ENCODE measurements at places on chromosomes 16 and 17.

DNA sequence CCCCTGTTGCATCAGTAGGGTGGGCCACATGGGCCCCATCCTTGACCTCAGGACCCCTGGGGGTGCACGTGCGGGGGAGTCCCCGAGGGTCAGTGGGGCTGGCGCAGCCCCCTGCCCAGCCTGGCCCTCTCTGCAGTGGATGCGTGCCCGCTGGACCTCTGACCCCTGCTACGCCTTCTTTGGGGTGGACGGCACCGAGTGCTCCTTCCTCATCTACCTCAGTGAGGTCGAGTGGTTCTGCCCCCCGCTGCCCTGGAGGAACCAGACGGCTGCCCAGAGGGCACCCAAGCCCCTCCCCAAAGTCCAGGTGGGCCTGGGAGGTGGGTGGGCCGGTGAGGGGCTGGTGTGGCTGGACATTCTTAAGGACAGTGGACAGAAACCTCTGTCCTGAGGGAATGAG is 35.9 kb downstream of the MGAT5B start:
- DNase-seq = no peak

GRCh38 chr16:68612996-68613395 is 32.1 kb upstream of the CDH3 start:
- DNase-seq = no peak

DNA sequence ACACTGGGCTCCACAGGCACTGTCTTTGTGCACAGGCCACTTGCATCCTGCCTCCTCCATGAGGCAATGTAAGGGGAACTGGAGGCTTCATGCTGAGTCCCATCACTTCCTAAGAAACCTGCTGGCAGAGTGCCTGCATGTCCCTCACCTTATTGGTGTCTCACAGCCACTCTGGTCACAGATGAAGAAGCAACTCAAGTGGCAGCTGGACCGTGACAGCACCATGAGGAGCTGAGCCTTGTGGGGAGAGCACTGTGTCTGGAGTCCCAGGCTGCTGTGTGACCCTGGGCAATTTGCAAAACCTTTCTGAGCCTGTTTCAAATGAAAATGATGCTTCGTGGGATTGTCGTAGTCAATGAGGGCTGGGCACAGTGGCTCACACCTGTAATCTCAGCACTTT is 19.5 kb downstream of the ANKRD40 start:
- no peak for DNase-seq

- no peak for DNase-seq
These were observed 41.6 kb upstream of the IRX6 start for GRCh38 chr16:55282441-55282840.

DNA sequence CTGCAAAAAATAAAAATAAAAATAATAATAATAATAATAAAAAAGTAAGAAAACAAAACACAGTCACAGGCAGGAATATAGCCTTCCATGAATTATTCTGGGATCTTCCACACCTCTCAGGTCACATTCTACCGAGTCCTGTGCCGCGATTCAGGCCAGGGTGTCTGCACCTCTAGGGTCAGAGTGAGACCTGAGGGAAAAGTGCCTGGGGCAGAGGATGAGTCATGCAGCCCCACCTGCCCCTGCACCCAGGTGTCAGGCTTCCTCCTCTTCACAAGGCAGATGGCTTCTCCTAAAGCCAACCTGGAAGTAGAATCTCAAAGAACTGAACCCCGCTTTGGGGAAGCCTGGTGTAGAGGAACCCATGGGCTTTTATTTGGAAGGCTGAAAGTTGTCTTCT is 283.7 kb downstream of the CPPED1 start:
- no peak for DNase-seq

GRCh38 chr16:70422543-70422942 is 16.4 kb downstream of the ST3GAL2 start:
- no peak for DNase-seq

DNA sequence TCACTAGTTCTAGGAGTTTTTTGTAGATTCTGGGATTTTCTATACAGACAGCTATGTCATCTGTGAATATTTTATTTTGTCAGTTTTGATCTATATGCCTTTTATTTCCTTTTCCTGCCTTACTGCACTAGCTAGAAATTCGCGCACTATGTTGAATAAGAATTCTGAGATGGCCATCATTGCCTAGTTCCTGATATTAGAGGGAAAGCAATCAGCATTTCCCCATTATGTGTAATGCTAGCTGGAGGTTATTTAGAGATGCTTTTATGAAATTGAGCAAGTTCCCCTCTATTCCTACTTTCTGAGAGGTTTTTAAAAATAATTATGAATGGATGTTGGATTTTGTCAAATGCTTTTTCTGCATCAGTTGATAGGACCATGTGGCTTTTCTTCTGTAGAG is 23.8 kb downstream of the MPRIP start:
- no peak for DNase-seq

DNA sequence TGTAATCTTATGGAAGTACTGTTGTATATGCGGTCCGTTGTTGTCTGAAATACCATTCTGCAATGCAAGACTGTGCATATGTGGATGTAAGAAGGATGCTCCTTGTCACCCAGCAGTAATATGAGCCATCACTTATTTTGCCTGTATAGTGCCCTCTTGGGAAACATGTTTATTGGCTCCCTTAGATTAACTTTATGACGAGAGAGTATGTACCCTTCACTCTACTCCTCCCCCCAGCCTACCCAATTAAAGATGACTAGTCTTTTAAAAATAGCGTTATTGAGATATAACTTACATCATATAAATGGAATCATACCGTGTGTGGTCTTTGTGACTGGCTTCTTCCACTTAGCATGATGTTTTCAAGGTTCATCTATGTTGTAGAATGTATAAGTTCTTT is 33.6 kb downstream of the FTO start:
- no peak for DNase-seq

Data from NCI-H2107 (cell line).